AG08396 (cell line): ENCODE measurements at places on chromosomes 4 and X.
A peak's percentile ranks its signal among the peaks of the same experiment; 100 is the strongest.

- no peak for DNase-seq
Measured at GRCh38 chr4:82786828-82787227, 11.8 kb downstream of the SCD5 start.

DNA sequence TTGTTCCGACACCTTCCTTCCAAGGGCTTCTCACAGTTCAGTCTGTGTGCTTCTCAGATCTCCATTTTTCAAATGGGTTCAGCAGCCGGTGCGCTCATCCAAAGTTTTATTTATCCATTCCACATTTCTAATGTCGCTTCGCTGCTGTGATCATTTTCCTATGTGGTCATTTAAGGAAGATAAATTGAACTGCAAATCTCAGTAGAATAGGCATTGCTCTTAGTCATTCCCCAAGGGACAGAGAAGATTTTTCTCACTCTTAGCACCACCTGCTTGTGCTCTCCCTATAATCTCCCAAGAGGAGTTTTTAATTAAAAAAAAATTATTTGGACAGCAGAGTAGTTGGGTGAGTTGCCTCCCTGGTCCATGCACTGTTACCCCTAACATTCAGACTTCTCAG, 278.9 kb upstream of the GATB start:
- DNase-seq: no peak

GRCh38 chr4:8355306-8355705, 85.2 kb downstream of the ACOX3 start:
- DNase-seq: no peak

DNA sequence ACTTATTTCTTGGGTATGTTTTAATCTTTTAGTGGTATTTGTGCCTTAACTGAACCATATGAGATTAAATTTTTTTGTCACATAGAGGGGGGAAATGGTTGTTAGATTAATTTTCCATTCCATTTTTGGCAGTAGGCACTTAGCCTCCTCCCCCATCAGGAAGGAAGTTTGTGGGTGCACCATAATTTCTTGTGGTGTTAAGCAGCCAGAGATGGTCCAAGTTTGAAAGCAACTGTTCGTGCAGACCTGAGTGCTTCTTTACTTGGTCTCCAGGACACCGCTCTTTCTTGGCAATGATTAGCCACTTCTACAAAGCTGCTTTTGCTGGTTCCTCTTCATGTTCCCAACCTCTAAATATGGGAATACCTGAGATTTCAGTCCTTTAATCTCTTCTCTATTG, 92.7 kb upstream of the RPL34 start:
- no peak for DNase-seq

- no peak for DNase-seq
Measured at GRCh38 chr4:2716236-2716635, 39.9 kb downstream of the TNIP2 start.

GRCh38 chr4:172983014-172983413, 185.6 kb upstream of the GALNT7 start:
- no peak for DNase-seq

- no peak for DNase-seq
Measured at GRCh38 chr4:100929135-100929534, 411.3 kb upstream of the EMCN start.

- DNase-seq: no peak
Measured at GRCh38 chr4:23516716-23517115, 373.1 kb downstream of the PPARGC1A start.

GRCh38 chr4:141567326-141567915, 69.0 kb upstream of the IL15 start:
- no peak for DNase-seq

DNA sequence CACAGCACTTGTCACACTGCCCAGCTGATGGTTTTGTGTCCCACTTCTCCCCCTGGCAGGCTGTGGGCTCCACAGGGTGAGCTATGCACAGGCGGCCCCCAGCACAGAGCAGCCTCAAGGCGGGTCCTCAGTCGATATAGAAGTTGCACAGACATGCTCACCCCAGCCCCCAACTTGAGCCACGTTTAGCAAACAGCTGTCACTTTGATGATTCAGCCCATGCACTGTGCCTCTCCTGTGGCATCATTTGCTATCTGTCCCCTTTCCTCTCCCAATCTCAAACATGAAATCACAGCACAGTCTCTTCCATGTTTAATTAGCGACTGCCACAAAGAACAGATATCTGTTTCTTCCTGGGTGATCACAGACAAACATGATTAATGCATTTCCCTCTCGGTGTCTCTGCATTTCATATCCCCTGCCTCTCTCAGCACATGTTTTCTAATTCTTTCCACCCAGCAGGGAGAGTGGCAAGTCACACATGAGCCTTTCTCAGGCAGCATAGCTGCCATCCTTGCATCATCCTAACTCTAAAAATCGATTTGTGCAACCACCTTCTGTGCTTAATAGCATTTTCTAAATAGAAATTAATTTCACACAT, 204.9 kb downstream of the EVC2 start:
- DNase-seq: no peak

GRCh38 chr4:6501171-6501570, 28.8 kb upstream of the PPP2R2C start:
- no peak for DNase-seq

- no peak for DNase-seq
Measured at GRCh38 chr4:1890979-1891570, 19.9 kb downstream of the NSD2 start.

GRCh38 chrX:153925387-153925738, 701 bp downstream of the ARHGAP4 start:
- no peak for DNase-seq

DNA sequence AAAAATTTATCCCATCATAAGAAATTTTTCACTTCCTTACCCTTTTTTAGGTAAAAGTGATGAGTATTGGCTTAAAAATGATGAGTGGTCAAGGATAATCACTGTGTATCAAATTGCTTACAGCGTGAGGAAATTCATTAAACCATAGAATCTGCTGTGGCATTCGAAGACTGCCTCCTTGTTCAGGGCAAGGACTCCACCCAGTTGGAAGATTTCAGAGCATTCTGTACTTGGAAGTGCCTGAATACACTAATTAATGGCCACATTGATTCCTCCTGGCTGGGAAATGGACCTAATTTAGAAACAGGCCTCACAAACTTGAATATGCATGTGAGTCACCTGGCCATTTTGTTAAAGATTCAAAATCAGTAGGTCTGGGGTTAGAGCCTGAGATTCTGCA, 83.2 kb downstream of the HHIP start:
- no peak for DNase-seq

DNA sequence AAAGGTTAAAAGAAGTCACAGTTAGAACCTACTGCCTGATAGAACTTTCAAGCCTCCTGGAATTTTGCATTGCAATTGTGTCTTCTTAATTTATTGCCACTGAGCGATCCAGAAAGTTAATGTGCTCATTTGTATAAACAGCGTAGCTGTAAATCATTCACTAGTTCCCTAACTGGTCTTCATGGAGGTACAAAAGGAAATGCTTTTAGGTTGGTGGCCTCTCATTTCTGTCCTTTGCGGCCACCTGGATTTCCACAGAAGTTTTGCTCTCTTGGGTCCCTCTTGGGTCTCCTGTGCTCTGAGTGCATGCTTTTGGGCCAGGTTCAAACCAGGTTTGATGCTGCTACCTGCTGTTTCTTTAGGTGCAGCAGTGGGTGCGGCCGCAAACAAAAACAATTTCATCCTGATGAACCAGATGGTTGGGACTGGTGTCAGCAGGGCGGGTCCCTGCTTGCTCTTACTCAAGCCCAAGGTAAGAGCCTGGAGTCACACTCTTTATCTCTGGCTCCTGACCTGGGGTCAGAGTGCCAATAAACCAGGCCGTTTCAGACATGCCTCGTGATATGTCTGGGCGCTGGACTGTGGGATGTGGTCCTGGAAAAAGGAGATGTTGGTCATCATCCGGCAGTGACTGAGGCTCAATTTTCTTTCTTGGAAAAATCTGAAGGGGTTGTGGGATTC, 270.1 kb downstream of the PTTG2 start:
- DNase-seq: no peak

DNA sequence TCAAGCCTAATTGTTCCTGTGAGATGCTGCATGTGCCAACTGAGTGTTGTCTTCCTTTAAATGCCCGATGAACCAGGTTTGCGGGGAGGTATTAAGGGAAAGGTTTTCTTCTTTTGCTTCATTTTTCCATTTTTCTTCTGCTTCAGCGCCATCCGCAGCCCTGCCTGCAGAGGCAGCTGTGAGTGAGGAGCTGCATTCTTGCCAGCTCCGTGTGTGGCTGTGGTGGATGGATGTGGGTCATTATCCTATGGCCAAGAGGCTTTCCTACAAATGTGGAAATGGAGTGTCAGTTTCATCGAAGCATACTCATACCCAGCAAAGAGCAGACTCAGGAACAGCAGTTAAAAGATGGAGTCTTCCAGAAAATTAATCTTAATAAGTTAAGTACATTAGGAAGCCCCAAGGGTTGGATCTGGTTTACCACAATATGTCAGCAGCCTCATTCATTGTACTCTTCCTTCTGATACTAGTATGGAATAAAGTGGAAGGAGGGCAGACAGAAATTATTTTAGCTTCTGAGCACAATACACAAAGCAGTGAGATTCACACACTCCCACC, 37.6 kb downstream of the TNIP3 start:
- no peak for DNase-seq

DNA sequence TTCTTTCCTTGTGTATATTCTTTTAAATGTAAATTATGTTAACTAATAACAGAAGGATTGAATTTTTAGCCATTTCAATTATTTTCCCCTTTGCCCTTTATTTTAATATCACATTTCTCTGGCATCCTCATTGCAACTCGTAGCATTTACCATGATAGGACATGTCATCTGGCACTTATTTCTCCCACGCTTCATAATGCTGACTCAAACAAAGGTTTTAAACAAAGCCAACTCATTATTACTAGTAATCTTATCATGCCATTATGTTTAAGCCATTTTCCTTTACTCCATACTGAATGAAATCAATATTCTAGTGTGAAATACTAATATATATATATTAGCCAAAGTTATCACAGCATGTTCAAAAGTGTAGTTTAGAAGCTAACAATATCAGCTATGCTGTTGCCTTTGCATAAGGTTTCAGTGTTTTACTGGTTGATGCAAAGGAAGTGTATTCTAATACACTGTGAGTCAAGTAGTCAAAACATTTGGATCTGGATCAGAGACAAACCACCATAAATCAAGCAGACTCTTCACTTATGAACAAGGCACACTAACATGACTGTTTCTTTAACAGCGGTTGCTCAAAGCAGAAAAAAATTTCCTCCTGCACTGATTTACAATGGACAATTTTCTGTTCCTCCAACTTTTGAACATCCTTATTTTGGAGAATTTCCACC, 281.6 kb downstream of the SLC7A11 start:
- peak; percentile 24 for DNase-seq

DNA sequence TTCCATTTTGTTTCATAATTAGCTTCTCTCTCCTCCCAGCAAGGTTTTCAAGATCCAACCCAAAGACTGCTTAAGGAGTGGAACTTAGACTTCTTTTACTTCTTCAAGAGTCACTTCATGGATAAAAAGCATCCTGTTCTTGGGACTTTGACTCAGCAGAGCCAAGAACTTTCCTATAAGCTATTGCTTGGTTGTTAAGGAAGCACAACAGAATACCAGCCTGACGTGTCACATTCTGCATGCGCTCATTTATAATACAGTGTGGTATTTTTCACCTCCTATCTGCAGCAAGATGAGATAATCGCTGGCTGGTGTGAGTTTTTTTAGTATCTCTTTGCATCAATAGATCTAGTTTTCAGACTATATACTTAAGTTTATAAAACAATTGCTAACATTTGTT, 152.1 kb downstream of the PALLD start:
- peak; percentile 15 for DNase-seq

- no peak for DNase-seq
Measured at GRCh38 chrX:29560065-29560464, 655.3 kb upstream of the MAGEB2 start.

- DNase-seq: no peak
Measured at GRCh38 chr4:82913305-82913704, 12.8 kb downstream of the THAP9 start.

- no peak for DNase-seq
Measured at GRCh38 chrX:117835034-117835433, 281.6 kb downstream of the KLHL13 start.

- DNase-seq: no peak
Measured at GRCh38 chr4:145779319-145779801, 99.4 kb downstream of the C4orf51 start.

- no peak for DNase-seq
Measured at GRCh38 chrX:30597216-30598012, 19.8 kb upstream of the TASL start.

DNA sequence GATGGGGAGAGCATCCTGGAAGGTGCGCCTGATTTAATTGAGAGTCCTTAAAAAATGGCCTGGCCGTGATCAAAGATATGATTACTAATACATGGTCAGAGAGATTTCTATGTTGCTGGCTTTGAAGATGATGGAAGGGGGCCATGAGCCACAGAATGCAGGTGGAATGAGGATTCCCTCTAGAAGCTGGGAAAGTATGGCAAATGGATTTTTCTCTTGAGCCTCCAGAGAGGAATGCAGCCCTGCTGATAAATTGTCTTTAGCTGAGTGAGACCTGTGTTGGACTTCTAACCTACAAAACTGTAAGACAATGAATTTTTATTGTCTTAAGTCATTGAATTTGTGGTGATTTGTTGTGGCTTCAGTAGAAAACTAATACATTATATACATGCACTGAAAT, 7.7 kb downstream of the NUDT9 start:
- no peak for DNase-seq

- no peak for DNase-seq
Measured at GRCh38 chrX:121256647-121257046, 209.2 kb downstream of the GLUD2 start.

DNA sequence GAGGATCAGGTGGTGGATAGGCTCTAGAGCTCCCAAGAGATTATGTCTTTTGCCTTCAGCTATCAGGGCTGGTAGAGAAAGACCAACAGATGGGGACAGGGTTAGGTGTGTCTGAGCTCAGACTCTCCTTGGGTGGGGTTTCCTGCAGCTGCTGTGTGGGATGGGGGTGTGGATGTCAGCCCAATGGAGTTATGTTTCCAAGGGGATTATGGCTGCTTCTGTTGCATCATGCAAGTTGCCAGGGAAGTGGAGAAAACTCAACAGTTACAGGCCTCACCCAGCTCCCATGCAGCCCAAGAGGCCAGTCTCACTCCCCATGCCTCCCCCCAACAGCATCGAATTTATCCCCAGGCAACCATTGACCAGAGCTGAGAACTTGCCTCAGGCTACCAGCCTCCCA, 80.2 kb upstream of the CDX4 start:
- no peak for DNase-seq

DNA sequence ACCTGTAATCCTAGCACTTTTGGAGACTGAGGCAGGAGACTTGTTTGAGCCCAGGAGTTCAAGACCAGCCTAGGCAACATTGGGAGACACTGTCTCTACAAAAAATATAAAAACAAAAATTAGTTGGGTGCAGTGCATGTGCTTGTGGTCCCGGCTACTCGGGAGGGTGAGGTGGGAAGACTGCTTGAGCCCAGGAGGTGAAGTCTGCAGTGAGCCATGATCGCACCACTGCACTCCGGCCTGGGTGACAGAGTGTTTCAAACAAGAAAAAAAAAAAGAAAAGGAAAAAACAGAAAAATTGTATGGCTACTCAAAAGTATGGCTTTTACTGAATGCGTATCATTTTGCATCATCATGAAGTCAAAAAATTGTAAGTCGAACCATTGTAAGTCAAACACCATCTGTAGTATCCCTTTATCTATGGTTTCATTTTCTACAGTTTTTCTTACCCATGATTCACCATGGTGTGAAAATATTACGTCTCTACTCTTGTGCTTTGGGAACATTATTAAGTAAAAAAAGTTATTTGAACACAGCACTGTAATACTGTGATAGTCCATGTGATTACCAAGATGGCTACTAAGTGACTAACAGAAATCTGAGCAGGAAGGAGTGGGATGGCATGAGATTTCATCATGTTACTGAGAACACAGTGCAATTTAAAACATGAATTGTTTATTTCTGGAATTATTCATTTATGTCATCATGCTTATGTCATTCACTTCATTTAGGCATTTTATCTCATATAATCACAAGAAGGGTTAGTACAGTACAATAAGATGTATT, 26.5 kb upstream of the MANBA start:
- DNase-seq: no peak
